ENCODE measurements at places on chromosomes 12 and 14.

- DNase-seq: no peak
These were observed at the start of gene SERPINA5 for GRCh38 chr14:94581127-94581999. Gene SERPINA5, plus strand, starts transcription at chr14:94581426. Its CDS starts 5,937 bp downstream, at chr14:94587363.

- no peak for DNase-seq
These were observed 926.8 kb downstream of the BCL11B start for GRCh38 chr14:98345161-98345560.

GRCh38 chr12:56840922-56841321, 77.8 kb downstream of the HSD17B6 start:
- DNase-seq: no peak

GRCh38 chr14:33370426-33370825, 431.7 kb downstream of the NPAS3 start:
- no peak for DNase-seq

DNA sequence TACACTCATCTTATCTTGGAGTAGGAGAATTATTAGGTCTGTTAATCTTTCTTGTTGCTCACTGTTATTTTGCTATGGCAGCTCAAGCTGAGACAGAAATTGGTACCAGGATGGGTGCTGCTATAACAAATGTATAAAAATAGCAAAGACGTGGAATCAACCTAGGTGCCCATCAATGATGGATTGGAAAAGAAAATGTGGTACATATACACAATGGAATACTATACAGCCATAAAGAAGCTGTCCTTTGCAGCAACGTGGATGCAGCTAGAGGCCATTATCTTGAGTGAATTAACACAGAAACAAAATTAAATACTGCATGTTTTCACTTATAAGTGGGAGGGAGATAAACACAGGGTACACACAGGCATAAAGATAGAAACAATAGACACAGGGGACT, 14.8 kb upstream of the LTA4H start:
- no peak for DNase-seq

DNA sequence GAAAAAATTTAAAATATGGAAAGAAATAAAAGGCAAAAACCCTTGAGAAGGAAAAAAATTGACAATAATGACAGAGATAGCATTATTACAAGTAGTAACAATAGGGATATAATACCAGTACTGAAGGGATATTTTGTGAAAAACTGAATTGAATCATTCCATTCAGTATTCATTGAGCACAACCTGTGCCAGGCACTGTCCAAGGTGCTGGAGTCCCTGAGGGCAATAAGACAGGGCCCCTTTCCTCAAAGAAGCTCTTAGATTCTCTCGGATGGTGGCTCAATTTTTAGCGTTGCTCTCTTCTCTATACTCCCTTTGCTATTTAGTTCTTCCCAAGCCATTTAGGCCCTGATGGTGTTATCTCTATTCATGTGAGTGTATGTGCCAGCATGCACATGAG, 34.3 kb upstream of the GAS2L3 start:
- DNase-seq: no peak

Data from hematopoietic multipotent progenitor cell treated with erythropoietin and hydrocortisone succinate and interleukin-3 and kit ligand, for 15 days (in vitro differentiated cells).